ENCODE measurements at places on chromosomes 12 and 14. TPM values are rescaled to one million over a fixed set of nuclear protein-coding genes. Genes with fewer than 3 reads are reported as not detected.
A peak's percentile ranks its signal among the peaks of the same experiment; 100 is the strongest.

- peak; percentile 17 for DNase-seq
Measured at GRCh38 chr12:120361506-120362208, 7.3 kb downstream of the MSI1 start.

Gene FOXN4
- total RNA-seq: not detected

- peak; percentile 68 for DNase-seq
Measured at GRCh38 chr12:46839964-46840363, 14.2 kb upstream of the SLC38A4 start.

Gene PRB2
- total RNA-seq: not detected

- DNase-seq: peak; percentile 69
Measured at GRCh38 chr14:30283822-30284446, 275.0 kb upstream of the G2E3 start.

- DNase-seq: no peak
Measured at GRCh38 chr12:70122804-70123203, 120.4 kb upstream of the CNOT2 start.

Gene RFX4
- total RNA-seq: not detected

Gene PRKD1
- 1.0 TPM for total RNA-seq

DNA sequence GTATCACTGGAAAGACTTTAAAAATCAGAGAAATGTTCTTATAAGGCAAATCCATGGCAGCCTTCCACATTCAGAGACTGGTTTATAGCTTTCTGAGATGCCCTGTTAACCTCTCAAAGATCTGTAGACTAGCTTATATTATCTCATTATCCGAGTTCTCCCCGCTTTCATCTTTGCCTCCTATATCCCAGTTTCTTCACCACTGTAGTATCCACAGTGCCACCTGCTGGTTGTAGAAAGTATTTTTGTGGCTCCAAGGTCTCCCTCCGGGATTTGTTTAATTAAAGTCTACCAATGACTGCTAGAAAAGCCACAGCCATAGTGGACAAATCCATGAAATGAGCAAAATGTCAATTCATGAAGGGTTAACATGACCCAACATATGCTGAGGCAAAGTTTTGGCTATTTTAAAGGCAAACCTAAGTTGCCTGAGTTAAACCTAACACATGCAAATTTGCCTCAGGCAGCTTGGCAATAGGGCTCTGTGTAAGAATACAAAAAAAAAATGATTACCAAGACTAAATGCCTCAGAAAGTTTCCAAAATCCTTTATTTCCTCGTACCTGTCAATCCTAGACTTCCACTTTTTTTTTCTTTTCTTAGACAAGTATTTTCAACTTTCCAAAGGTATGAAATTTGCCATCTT is 218.8 kb upstream of the BMP4 start:
- DNase-seq: peak; percentile 68

- no peak for DNase-seq
Measured at GRCh38 chr14:104422837-104423681, 156.5 kb upstream of the C14orf180 start.

DNA sequence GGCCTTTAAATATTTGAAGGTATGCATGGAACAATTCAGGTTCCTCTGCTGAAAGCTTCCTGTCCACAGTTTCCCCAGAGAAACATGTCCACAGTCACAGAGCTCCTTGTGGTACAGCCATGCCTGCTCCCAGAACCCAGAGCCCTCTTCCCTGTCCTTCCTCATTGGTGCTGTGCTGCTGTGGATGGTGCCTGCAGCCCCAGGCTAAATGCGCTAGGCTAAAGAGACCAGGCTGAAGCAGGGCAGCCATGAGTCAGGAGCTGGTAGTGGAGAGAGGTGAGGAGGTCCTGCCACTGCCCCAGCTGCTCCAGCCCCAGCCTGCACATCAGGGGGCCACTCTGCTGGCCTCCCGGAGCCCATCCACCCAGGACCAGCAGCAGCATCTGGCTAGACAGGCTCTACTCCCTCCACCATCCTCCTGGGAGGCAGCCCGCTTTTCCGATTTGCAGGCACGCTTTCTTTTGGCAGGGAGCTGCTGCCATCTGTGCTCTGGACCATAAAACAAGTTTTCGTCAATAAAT is 65.4 kb upstream of the DDX11 start:
- DNase-seq: no peak

DNA sequence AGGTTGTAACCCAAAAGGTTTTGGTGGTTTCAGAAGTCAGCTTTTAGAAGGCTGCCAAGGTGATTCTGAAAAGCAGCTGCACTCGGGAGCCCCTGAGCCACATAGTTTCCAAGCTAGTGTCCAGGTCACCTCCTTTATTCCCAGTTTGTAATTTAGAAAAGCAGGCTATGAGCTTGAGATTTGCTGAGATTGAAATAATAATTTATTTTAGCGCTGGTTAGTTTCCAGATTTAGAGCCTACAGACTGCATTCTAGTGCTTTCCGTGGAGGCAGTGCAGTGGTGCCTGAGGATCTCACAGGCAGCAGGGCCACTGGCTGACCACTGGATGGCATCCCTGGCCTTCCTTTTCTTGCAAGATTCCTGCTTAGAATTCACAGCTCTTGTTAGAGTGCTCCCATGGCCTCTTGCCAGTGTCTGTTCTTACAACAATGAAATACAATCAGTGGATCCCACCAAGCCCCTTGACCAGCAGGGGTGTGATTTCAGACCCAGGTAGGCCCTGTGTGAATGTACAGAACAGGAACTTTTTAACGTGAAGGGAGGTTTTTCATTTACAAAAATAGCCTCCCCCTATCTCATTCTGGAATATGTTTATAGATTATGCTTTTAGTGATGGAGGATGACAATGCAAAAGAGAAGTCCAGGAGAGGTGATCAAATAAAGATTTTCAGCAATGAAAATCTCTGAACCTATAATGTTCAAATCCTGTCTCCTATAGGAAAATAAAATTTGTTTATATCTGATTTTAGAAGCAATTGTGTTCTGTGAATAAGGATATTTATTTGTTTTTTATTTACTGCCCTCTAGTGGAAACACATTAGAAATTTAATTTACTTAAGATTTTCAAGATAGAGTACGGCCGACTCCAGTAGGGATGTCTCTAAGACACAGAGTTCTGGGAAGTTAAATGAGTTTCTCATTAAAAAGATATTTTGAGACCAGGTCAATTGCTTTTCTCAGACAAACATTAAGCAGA is 362.1 kb upstream of the STXBP6 start:
- peak; percentile 24 for DNase-seq

DNA sequence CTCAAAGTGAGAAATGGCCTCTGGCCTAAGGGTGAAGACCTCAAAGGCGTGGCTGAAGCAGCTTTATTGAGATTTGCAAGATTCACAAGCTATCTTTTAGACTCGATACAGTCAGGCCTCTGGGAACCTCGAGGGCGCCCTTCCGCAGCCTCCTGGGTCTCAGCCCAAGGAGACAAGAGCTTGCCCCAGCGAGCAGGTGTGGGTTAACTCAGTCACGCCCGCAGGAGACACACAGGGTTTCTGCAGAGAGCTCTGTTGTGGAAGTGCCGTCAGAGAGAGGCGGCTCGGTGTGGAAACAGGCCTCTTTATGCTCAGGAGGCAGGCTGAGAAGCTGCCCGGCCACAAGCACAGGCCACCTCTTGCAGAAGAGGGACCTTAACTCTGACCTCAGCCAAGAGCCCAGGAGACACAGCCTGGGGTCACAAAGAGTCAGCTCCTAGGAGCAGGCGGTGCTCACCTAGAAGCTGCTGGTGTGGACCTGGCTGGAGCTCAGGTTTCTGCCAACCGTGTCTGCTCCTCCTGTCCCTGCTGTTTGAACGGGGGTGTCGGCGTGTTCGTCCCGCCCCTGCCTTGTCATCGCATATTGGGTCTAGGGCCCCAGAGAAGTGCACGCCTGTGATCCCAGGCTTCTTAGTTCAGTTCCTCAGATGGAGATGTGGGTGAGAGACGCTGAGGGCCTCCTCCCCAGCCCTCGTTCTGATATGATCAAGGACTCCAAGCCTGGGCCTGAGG is 42.1 kb upstream of the FBRSL1 start:
- DNase-seq: no peak

Gene OR4K1
- not detected for total RNA-seq

- DNase-seq: no peak
Measured at GRCh38 chr12:4771960-4772566, 51.9 kb downstream of the GALNT8 start.

Gene ADSS1
- total RNA-seq: 34.3 TPM

DNA sequence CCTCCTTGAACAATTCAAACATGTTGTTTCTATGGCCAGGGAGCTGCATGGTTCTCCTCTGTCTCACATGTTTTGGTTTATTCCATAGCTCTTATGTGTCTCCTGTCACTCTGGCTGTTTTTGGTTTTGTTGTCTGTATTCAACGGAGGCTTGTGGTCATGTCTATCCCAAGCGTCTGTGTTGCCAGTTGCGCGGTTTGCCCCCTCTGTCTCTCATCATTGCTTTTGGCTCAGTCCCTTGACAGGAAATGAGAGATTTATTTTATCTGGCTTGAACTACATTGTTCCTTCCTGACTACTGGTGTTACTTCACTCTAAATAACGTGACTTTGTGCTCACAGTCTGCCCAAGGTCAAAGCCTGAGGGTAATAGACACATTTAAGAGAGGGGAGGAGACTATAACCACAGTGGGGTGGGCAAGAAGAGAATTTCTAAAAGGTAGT is 96.4 kb upstream of the SOX5 start:
- no peak for DNase-seq

DNA sequence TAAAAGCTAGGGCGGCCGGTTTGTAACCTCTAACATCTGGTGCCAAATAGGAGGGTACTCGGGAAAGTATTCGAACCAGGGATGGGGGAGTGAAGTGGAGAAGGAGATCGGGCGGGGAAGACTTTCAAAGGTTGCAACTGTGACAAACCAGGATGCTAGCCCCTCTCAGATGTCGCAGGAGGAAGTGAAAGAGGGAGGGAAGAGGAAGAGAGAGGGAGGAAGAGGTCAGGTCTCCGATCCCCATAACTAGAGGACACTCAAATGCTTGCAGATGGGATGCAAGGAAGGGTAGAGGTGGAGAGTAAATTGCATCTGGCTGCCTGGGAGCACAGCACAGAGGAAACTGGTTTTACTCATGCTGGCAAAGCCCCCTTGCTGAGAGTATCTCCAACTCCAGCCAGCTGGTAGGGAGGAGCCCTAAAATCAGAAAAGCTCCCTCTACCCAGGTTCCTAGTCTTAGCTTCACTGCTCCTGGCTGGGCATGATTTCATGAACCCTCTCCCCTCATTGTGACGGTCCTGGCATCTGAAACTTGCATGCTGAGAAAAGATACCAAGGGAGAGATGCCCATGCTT is 696.7 kb upstream of the TBX3 start:
- DNase-seq: no peak

- DNase-seq: no peak
Measured at GRCh38 chr14:91354979-91355685, 62.5 kb downstream of the CCDC88C start.

- DNase-seq: no peak
Measured at GRCh38 chr12:127515941-127516340, 751.0 kb upstream of the TMEM132C start.

- no peak for DNase-seq
Measured at GRCh38 chr12:53171725-53172329, 8.7 kb upstream of the ZNF740 start.

DNA sequence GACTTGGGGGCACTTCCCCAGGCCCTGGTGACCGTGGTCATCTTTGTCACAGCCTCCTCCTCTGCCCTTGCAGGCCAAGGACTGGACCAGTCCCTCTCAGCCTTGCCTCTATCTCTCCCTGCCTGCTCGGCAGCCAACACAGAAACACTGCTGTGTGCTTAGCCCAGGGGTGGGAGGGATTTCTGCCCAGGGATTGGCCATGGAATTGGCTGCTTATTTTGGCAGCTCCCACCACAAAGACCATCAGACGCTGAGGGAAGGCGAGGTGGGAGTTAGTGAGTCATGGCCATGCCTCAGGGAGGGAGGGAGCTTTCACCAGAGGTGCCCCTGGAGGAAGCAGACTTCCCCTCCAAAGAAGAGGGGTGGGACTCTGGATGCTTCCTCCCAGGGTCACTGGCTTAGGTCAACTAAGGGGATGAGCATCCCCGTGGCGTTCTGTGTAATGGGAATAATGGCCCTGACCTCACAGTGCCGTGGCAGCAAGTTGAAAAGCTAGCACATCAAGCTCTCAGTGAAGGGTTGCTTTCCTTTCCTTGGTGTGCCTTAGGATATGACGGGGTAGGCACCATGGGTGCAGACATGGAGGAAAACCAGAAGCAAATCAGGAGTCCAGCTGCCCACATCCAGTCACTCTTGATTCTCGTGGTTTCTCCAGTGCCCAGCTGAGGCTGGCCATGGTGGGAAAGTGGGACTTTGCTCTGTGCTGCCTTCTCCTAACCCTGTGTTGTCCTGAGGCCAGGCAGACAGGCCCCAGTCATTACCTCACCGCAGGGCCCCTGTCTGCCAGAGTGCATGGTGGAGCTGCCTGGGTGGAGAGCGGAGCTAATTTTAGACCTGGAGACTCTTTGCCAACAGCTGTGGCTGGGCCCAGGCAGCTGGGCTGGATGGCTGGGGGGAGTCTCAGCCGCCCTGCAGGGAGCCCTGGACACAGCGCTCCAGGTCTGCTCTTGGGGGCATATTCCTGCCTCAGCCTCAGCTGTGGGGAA is 21.4 kb downstream of the B4GALNT3 start:
- no peak for DNase-seq

GRCh38 chr14:53356361-53357150 is 203.4 kb upstream of the DDHD1 start:
- peak; percentile 33 for DNase-seq

Gene GSC
- not detected for total RNA-seq

GRCh38 chr12:51590347-51591015 is 552 bp upstream of the SCN8A start:
- no peak for DNase-seq

GRCh38 chr14:73239393-73240241 is 2.3 kb downstream of the PAPLN start:
- no peak for DNase-seq

GRCh38 chr12:40892528-40892927 is 200.3 kb downstream of the CNTN1 start:
- peak; percentile 88 for DNase-seq

DNA sequence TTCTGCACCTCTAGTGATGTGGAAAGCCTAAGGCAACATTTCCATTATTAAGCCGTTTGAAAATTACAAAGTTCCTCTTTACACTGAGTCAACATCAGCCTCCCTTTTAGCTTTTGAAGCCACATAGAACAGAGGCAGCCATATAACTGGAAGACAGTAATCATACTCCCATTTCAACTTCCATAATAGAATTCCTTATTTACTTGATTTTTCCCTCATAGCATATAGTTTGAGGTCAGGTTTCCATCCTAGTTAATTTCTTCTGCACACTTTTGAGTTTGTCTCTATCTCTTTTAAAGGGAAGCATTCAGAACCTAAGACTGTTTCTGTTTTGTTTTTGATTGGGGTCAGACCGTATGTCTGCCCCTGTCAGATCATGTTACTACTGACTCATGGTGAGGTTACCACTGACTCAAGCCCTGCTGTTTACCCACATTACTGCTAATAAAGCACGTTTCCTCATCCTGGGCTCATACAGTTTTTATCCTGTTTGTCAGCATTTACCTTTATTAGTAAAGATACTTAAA is 161.0 kb downstream of the SLC38A4 start:
- peak; percentile 98 for DNase-seq

Gene TMEM63C
- 0.79 TPM for total RNA-seq

Gene CCT2
- 235 TPM for total RNA-seq

All from bronchial epithelial cell (primary cell).